Stimulated activated CD8-positive, alpha-beta memory T cell treated with anti-CD3 and anti-CD28 coated beads, Interleukin-2, amount 100 ng/mL, for 1 hour (primary cell): ENCODE measurements at places on chromosomes 11 and 22.

GRCh38 chr11:3853899-3854659 lies 1.4 kb upstream of the STIM1 start:
- DNase-seq, result no peak

- DNase-seq, result no peak
These were observed 581.7 kb upstream of the ARHGAP42 start for GRCh38 chr11:100105255-100105981.

- DNase-seq, result no peak
These were observed 9.8 kb downstream of the NRXN2 start for GRCh38 chr11:64713016-64713707.

DNA sequence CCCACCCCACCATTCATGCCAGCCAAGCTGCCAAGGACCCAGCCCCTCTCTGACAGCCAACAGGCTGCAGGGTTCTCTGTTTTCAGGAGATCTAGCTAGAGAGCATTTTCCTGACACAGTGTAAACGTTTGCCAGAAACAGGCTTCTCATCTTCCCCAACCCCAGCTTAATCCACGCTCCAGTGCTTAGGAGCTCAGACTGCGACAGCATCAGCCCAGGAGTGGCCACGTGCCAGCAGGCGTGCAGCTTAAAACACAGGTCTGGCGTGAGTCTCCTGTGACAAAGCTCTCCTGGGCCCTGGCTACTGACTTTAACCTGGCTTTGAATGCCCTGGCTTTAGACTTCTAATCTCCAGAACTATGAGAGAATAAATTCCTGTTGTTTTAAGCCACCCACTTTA lies 66.6 kb downstream of the GALNT18 start:
- no peak for DNase-seq

DNA sequence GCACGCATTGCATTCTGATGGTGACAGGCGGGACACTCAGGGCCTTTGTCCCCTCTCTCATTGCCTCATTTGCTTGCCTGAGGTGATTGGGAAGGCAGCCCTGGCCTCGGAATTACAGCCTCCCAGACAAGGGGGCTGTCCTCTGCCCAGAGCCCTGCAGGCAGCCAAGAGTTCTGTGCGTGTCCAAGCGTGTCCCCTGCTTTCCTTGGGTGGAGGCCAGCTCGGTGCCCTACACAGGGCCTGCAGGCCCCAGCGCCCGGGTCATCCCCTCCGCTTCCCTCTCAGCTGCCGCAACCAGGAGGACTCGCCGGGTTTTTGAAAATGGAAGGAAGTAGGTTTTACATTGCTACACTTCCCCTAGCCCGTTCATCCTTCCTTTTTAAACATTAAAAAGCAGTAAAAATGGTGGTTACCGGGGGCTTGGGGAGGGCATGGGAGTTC lies 1.9 kb downstream of the GRAMD4 start:
- DNase-seq, result no peak

DNA sequence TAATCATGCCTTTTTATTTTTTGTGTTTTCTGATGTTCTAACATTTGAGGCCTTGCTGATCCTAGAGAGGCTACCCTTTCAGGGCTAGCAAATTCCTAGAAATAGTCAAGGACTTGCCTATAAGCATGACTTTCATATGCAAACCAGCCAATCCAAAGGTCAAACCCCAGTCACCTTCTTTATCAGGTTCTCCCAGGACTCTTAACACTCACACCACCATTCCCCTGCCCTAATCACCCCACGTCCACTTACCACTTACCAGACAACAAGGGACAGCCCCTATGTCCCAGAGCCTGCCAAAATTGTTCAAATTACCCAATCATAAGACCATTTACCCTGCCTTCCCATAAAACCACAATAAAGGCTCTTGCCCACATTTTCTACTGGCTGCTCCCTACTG lies 1339.8 kb downstream of the LRRC4C start:
- DNase-seq, result no peak

- no peak for DNase-seq
These were observed 84.4 kb downstream of the TBC1D22A start for GRCh38 chr22:46846832-46847355.

GRCh38 chr11:65113361-65113756 lies 1.7 kb downstream of the TM7SF2 start:
- no peak for DNase-seq

DNA sequence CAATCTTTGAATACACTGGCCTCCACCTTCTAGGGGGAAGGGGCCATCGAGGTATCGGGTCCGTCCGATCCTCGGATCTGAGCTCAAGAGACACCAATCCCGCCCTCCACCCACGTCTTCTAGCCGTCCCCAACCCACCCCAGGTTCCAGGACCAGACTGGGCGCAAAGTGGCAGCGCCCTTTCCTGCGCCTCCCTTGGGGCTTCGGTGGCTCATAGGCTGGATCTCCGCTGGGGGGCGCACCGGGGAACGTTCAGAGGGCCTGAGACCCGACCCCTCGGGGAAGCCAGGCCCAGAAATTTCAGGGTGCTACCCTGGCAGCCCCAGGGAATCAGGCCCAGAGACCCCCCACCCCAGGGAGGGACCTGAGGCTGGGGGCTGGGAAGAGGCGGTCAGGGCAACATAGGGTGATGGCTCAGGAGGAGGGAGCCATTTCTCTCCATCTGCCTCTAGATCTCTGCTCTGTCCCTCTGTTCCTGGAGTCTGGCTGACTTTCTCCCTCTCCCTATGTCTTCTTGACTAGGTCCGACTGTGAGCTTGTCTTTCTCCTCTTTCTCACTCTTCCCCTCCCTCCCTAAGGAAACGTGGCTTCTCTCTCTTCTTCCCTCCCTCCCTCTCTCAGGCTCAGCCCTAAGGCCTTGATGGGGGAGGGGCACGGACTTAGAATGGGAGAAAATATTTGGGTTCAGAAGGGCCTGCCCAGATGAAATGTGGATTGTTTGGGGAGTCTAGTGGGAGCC lies 1.1 kb downstream of the CREB3L1 start:
- no peak for DNase-seq
